ENCODE measurements at places on chromosomes 2 and 18. TPM values are rescaled to one million over a fixed set of nuclear protein-coding genes. Genes with fewer than 3 reads are reported as not detected.

The CYP20A1 gene
- total RNA-seq: 48.0 TPM

The UGT1A8 gene
- total RNA-seq: not detected

The MC5R gene
- total RNA-seq: not detected

The CCDC195 gene
- not detected for total RNA-seq

The TBC1D8 gene
- total RNA-seq: 3.8 TPM

The PIGN gene
- total RNA-seq: 35.2 TPM

The IL36A gene
- total RNA-seq: not detected

The OST4 gene
- total RNA-seq: 505 TPM

The GULP1 gene
- total RNA-seq: 71.7 TPM

The SLC4A3 gene
- 1.3 TPM for total RNA-seq

The LHCGR gene
- not detected for total RNA-seq

The MYO1B gene
- 151 TPM for total RNA-seq

The C2orf66 gene
- total RNA-seq: 0.26 TPM

The CXCR1 gene
- not detected for total RNA-seq

The ABCA12 gene
- total RNA-seq: under 0.01 TPM

The ASXL3 gene
- 0.66 TPM for total RNA-seq

The PDCL3 gene
- 11.4 TPM for total RNA-seq

The CAPN14 gene
- 0.17 TPM for total RNA-seq

The ARHGAP15 gene
- not detected for total RNA-seq

The PCARE gene
- under 0.01 TPM for total RNA-seq

The SNORC gene
- 0.83 TPM for total RNA-seq

The TANC1 gene
- total RNA-seq: 30.8 TPM

The CHN1 gene
- 203 TPM for total RNA-seq

The NOL4 gene
- total RNA-seq: not detected

The KCNIP3 gene
- total RNA-seq: 1.7 TPM

The CROCC2 gene
- 0.51 TPM for total RNA-seq

The SELENOI gene
- total RNA-seq: 13.1 TPM

The TMEM198 gene
- 0.77 TPM for total RNA-seq

The ZNF638 gene
- total RNA-seq: 125 TPM

The IAH1 gene
- total RNA-seq: 84.7 TPM

The ALK gene
- total RNA-seq: under 0.01 TPM

The ELOA2 gene
- not detected for total RNA-seq

The EGR4 gene
- under 0.01 TPM for total RNA-seq

The PLEK gene
- not detected for total RNA-seq

The NEMP2 gene
- 6.3 TPM for total RNA-seq

The SLC16A14 gene
- total RNA-seq: 5.6 TPM

The CD28 gene
- total RNA-seq: not detected

The STK17B gene
- total RNA-seq: 43.1 TPM

The NT5DC4 gene
- total RNA-seq: not detected

The TGIF1 gene
- total RNA-seq: 157 TPM

The SLC5A7 gene
- total RNA-seq: not detected
